K562 (cell line): ENCODE measurements at places on chromosomes 4 and X.
A peak's percentile ranks its signal among the peaks of the same experiment; 100 is the strongest.

- DNase-seq, result no peak
These were observed 815.8 kb downstream of the TRIML1 start for GRCh38 chr4:188955066-188955465.

DNA sequence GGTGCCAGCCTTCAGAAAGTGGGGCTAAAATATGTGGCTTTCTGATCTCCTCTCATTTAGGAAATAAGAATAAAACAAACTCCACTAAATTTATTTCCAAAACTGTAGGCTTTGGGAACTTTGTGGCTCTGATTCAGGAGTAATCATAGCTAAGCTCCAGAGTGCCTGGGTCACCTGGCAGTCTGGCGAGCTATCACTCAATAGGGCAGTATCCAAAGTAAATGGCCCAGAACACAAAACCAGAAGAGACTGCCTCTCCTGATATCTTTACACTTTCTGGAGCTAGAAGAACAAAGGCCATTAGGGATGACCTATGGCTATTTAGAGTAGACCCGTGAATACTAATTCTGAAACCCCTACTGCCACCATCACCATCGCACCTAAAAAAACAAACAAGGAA lies 17.0 kb upstream of the PPARGC1A start:
- DNase-seq, result no peak

- no peak for DNase-seq
These were observed 37.9 kb downstream of the ACOX3 start for GRCh38 chr4:8402640-8403039.

DNA sequence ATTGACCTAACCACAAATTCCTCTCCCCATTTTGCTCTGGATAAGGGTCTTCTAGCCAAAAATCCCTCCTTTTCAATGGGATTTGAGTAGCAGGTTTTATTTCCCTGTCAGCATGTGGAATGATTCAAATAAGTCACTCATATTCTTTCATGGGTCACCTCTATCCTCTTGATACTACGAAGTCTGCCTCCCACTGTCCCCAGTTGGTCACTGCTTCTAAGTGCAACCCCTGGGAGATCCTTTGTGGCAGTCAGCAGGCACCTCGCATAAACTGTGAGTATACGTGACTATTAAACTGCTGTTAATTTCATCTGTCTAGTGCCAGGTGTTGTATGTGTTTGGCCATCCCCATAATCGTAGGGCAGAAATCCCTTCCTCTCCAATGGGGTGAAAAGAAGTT lies 1667.9 kb upstream of the PCDH7 start:
- no peak for DNase-seq

DNA sequence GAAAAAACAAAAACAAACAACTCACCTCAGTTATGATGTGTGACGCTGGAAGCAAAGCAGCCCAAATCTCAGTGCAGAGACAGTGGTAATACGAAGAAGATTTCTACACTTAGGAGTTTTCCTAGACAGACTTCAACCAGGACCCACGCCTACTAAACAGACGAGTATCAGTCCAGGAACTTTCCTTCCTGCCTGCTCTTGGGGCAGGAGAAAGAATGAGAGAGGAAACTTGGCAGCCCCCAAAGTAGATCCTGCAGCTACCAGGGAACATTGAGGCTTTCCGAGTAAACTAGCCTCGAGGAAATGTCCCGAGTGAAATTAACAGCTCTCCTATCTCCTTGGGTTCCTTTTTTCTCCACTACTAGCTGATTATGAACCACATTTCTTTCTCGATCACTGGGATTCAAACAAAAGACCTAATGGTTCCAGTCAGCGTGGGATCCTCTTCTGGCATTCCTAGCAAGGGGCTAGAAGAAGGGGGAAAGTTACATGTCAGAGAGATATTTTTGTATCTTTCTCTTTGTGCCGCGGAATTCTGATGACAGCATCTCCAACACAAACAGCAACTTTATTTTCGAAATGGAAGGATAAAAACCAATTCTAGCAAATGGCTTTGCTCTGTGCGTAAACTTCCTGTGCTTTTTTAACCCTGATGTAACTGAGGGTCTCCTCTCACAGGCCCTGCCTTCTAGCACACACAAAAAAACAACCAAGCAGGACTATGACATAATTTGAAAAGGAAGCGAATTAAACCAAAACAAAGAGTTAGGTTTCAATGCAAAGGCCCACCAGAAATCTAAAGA lies 53.2 kb downstream of the PPM1K start:
- DNase-seq, result no peak

GRCh38 chrX:47047989-47048388 lies 30.3 kb upstream of the RGN start:
- DNase-seq, result peak; percentile 64

DNA sequence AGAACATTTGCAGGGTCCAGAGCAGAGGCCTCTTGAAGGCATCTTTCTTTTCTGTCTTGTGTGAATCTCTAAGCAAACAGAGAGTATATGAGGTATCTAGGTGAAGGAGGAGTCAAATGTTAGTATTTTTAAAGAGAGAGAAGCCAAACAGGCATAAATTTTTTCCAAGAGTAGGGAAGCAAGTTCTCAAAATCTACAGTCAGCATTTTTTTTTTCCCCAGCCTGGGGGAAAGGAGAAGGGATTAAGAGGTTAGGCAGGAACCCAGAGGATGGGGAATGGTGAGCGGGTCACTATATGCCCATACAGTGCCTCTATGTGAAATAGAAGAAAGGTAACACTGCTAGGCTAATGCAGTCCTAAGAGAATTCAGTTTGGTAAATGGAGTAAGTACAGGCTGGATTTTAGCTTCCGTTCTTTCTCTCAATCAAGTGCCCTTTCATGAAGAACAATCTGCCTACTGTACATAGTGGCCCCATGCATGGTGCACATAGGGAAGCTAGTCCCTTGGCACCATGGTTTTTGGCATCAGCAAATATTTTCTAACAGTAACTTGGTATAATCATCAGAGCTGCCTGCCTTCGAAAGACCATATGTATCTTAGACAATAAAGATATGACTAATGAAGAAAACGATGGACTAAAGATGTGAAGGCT lies 163.1 kb upstream of the MAB21L2 start:
- DNase-seq, result no peak

GRCh38 chr4:108581083-108581482 lies 39.3 kb upstream of the RPL34 start:
- no peak for DNase-seq
